ENCODE measurements at places on chromosomes 6 and 20.

GRCh38 chr6:25958700-25959162 is 3.9 kb upstream of the TRIM38 start:
- DNase-seq = no peak

DNA sequence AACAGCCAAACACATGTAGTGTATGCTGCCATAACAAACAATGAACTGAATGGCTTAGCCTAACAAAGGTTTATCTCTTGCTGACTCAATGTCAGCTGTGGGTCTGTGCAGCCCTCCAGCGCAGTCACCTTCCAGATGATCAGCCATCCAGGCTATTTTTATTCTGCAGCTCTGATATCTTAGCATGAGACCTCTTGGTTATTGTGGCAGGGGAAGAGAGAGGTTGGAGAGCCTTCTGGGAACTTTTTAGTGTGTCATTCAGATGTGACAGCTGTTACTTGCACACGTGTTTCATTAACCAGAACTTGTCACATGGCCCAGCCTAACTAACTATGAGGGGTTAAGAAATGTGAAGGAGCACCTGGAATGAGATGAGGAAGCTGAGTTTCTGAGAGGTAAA is 202.5 kb downstream of the DHX35 start:
- DNase-seq = no peak

DNA sequence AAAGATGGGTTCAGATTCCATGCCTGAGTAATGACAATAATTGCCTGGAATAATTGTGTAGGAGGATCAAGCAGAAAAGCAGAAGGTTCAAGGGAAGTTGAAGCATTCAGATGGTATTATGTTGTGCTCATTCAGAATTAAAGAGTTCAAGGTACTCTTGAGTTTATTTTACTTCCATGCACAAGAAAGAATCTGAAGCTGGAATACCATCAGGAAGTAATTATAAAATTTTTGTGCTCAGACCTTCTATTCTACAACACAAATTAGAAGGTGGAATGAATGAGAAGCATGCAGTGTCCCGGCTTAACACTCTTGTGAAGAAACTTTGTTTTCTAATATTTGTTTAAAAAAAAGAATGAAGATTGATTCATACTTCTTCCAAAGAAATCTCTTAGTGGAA is 139.4 kb upstream of the ENPP5 start:
- no peak for DNase-seq

DNA sequence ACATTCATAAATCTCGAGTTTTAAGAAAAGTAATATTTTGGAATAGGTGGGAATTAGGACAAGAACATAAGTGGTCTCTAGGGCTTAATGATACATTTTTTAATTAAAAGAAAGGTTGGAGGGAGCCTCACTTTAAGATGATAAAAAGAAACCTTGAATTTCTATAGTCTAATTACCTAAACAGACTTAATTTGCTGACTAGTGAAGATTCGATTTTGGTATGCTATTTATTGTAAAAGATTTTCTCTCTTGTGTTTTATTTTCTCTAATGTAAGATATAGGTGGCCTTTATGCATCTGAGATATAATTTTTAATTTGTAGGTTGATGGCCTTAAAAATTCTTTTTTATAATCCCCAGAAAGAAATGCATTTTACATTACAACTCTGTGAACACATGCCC is 239.1 kb downstream of the COL12A1 start:
- no peak for DNase-seq

- DNase-seq = no peak
Measured at GRCh38 chr6:139500977-139501376, 126.5 kb upstream of the CITED2 start.

GRCh38 chr20:35060168-35060567 is 32.4 kb downstream of the TRPC4AP start:
- no peak for DNase-seq

DNA sequence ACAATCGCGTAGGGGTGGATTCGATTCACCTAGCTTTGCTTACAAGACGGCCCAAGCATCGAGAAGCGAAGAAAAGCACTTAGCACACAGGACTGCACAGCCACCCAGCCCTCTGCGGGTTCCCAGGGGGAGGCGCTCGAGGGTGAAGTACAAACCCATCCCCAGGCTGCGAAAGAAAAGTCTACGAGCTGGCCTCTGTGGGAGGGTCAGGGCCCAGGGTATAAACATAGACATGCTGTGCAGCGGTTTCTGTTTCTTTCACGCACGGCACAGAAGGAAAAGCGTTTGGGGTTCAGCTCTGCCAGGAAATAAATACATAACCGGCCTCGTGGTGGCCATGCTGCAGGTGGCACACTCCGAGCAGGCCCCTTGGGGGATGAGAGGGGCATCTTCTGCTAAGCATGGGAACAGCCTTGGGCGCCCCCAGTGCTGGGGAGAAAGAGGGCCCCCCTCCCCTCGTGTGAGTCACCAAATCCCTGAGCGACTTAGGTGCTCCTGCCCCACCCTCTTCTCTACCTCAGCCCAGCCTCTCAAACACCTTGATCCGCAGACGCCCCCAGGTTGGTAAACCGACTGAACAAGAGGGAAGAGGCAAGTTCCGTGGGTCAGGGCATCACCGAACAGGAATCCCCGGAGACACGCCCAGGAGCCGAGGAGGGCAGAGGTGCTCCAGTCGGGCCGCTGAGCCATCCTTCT is 91.6 kb upstream of the RIPOR2 start:
- DNase-seq = peak; percentile 62

Data from GM18507 (cell line).